Left ventricle myocardium superior (tissue), 1 donor: ENCODE measurements at places on chromosomes 3 and 15. TPM values are rescaled to one million over a fixed set of nuclear protein-coding genes. Genes with fewer than 3 reads are reported as not detected.

- no peak for DNase-seq
Observed at GRCh38 chr3:12393894-12394293, 90.4 kb upstream of the TSEN2 start.

DNA sequence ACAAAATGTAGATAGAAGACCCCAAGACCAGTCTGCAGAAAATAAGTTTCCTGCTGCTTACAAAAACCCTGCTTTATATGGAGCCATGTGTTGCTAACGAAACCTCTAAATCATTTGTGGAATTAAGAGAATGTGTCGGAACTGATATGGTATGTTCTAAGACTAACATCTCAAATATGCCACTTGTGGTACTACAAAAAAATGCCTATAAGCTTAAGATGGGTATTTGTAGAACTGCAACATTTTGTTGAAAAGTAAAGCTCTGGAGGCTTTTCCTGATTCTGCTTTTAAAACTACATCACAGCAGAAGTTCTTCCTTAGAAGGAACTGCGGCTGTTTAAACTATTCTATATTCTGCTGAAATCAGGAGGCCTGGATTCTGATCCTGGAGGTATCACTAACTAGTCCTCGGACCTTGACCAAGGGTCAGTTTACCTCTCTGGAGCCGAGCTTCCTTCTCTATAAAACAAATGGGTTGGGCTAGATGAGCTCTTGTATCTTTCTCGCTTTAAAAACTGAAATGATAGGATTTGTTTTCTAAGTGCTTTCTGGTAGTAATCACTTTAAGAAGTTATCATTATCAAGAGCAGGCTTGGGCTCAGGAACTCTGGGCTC is 74.9 kb downstream of the RAD18 start:
- no peak for DNase-seq

DNA sequence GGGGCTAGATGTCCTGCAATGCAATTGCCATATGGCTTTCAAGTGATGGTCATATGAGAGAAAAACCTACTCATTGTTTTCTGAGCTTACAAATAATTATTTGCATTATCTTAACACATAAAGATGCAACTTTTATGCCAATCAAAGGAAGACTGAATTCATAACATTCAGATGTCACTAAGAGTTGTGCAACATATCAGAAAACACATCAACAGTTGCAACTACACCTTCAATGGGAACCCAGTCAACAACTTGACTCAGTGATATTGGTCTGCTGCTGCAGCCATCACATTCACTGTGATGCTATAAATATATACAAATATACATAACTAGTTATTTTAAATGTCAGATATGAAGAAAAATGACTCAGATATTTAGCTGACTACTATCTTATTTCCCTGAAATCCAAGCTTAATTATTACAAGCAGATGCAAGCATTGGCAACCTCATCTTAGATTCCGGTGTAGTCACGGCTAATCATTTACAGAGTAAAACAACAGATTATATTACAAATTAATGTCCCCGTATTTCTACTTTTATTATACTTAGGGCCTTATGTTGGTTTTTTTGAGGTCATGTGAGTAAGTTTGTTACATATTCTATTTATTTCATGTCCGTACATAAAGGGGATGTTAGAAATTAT is 23.7 kb downstream of the CNTN3 start:
- DNase-seq, result no peak

GRCh38 chr3:174495311-174495710 is 363.8 kb upstream of the NAALADL2 start:
- DNase-seq, result no peak

DNA sequence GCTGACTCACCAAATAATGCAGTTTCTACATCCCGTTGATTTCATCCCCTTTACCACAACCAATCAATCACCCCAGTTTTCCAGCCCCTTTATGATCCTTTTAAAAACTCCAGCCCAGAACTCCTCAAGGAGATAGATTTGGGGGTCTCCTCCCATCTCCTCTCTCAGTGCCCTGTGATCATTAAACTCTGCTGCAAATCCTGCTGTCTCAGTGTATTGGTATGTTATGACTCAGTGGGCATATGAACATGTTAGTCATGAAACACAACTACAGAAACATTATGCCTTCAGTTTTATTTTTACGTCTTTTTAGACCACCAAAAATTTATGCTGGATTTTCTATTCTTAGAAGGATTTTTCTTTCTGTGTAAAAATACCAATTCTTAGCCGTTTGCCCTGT is 213.7 kb downstream of the DIPK2A start:
- no peak for DNase-seq

GRCh38 chr3:71724171-71724453 is 1.1 kb downstream of the EIF4E3 start:
- DNase-seq, result no peak

- DNase-seq, result no peak
Observed at GRCh38 chr3:117871934-117872333, 1162.4 kb downstream of the TUSC7 start.

- DNase-seq, result no peak
Observed at GRCh38 chr3:114758831-114759699, 388.0 kb downstream of the ZBTB20 start.

The CDHR4 gene
- total RNA-seq, result not detected

The FAM131A gene
- total RNA-seq, result 41.0 TPM

The CD200R1L gene
- not detected for total RNA-seq

The ARF4 gene
- 61.0 TPM for total RNA-seq

The CACNA2D2 gene
- 2.8 TPM for total RNA-seq
